RCC 7860 (cell line): ENCODE measurements at places on chromosomes 12 and 14.

GRCh38 chr14:34053666-34054065 lies 102.8 kb upstream of the EGLN3 start:
- peak; percentile 32 for DNase-seq

- DNase-seq: no peak
Observed at GRCh38 chr12:95004610-95005009, 1.1 kb upstream of the NDUFA12 start.

DNA sequence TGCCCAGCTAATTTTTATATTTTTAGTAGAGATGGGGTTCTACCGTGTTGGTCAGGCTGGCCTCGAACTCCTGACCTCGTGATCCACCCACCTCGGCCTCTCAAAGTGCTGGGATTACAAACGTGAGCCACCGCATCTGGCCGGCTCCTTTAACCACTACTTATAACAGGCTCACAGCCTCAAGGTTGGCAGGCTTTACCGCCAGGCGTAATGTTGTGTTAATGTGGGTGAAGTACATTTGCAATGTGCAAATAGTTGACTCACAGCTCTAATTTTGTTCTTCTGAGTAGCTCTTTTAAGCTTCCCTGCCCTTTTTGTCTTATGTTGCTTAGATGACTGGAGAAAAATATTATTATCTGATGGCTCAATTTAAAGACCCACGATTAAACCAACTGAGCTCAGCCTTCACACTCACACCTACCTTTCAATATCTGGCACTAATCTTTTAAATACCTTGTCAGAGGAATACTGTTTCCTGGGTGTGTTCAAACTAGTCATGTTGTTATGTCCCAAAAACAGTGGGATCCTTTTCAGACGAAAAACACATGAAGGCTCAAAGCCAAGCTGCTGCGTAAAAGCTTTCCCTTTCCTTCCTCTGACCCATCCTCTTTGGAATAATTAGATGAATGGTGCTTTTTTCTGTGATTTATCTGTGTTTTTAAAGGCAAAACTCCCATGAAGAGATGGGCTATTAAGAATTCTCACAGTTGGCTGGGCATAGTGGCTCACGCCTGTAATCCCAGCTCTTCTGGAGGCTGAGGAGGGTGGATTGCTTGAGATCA lies 57.2 kb upstream of the USP44 start:
- peak; percentile 60 for DNase-seq

DNA sequence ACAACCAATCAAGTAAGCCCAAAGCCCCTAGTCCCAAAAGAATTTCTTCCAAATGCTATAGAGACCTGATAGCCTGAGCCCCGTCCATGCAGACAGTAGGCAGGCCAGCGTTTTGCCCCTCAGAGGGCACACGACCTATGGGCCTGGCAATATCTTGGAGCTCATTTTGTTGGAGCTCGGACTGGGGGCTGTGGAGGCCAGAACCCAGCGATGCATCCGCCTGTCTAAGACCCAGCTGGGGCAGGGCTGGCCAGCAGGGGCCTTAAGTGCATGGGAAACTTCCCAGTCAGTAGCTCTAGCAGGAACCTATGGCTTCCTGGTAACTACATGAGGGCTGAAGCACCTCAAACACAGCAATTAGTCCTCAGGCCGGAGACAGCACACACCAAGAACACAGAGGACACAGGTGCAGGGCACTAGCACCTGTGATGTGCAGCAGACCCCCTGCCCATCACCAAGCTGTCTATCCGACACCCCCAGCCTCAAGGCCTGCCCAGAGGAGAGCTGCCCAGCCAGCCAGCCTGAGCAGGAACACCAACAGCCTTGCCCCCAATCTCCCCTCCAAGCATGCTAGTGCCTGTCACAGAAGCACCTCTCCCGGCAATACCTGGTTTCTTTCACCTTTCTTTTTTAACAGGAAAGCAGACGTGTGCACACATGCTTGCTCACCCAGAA lies 50.8 kb downstream of the ARL6IP4 start:
- DNase-seq: no peak

DNA sequence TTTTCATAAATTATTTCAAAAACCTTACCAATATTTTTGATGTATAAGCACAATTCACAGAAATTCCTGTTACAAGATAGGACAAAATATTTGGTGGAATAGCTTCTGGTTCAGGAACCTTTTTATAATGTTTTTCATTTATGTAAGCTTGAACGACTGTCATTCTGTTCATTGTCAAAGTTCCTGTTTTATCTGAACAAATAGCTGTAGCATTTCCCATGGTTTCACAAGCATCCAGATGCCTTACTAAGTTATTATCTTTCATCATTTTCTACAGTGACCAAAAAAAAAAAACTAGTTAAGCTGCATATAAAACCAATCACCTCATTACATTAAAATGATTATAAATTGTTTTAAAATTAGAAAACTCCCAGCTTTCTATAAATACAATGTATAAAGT lies 87.1 kb downstream of the ATP2B1 start:
- no peak for DNase-seq

- DNase-seq: no peak
Observed at GRCh38 chr14:93012951-93013719, 90.2 kb downstream of the CHGA start.

DNA sequence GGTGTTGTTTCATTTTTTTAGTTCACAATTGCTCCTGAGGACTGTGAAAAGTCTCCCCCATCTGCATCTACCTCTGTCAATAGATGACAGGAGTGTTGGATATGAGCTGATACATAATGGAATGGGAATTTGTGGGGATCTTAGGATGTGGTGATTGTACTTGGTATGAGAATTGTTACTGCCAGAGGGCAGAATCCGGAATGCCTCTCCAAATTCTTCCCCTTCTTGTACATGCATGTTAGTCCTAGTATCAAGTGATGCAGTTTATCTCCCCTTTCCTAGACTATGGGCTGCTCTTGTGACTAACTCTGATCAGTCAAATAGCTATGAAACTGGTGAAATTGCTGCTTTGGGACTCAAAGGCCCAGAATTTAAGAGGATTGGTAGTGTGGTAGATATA lies 24.8 kb upstream of the NOVA1 start:
- DNase-seq: no peak

DNA sequence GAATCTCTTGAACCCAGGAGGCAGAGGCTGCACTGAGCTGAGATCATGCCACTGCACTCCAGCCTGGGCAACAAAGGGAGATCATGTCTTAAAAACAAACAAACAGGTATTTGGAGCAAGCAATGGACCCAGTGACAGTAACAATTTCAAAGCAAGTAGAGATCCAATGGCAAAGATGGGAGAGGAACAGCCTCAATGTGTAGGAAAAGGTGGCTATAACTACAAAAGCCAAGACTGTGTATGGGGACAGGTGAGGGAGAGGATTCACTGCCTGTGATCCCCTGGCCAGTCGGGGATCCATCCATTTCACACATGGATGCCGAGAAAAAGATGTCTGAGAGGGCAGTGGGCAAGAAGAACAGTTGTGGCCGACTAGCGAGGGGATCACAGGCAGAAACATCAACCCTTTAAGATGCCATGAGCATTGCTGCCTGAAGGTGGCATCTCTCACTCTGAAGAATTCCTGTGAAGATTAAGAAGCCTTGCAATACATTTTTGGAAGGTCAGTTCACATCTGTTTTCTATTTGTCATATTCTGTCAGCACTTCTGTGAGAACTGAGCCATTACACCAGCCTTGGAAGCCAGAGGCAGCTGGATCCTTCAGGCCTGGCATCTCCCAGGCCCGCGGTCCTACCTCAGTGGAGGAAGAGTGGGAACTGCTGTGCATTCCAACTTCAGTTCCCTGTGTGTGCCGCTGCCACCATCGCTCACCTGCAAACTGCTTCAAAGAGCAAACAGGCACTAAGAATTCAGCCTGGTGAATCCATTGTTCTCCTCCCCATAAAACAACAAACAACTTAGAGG lies 54.5 kb upstream of the FRS2 start:
- DNase-seq: no peak

DNA sequence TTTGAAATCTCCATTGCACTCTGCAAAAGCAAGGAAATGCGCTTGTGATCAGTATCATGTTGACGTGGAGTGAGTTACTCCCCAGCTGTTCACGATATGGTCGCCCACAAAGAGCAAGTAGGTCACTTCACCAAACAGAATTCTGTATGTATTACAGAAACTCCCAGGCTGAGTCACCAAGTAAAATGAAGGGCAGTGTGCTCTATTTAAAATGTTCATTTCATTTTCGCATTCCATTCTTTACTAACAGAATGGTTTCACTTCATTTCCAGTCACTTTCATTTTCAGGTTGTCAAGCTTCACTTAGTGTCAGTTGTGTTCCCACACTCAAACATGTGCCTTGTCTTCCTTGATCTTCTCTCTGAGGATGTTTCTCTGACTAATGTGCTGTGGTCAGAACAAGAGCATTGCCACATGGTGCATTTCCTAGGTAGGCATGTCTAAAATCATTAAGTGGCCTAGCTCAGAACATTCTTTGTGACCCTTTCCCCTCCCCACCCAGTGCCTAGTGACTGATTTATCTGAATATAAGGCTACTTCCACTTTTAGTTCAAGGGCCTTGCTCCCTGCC lies 391.2 kb downstream of the RAD51B start:
- peak; percentile 98 for DNase-seq

DNA sequence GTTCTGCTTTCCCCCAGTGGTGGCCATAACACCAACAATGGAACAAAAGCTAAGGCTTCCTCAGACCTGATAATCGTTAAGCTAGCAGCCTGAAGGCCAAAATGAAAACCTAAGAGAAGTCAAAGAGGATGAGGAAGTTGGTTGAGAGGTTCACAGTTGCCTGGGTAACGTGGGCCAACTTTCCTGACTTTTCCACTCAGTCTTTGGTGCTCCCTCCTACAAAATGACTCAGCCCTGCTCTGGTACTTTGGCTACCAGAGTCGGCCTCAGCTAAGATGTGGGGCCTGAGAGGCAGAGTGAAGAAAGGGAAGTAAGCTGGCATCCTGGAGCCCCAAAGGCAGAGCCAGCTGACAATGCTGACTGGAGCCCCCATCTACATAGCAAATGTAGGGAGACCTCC lies 14.9 kb upstream of the FKBP11 start:
- DNase-seq: no peak

DNA sequence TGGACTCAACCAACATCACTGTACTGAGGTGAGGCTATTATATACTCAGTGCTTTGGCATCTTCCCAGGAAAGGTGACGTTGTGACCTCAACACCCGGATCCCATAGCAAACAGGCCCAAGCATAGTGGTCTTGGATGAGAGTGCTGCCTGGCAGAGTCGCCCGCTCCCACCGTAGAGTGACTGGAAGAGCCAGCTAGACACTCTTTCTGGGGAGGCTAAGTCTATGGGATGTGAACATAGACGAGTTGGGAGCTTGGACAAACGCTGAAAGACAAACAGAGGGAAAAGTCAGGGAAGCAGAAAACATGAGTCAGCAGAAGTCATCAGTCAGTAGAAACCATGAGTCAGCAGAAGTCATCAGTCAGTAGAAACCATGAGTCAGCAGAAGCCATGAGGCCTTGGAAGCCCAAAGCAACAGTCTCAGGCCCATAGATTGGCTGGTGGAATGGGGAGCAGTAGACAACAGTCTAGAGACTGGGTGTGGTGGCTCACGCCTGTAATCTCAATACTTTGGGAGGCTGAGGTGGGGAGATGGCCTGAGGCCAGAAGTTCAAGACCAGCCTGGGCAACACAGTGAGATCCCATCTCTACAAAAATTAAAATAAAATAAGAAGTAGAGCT lies 66.4 kb upstream of the MAP1LC3B2 start:
- DNase-seq: peak; percentile 83

DNA sequence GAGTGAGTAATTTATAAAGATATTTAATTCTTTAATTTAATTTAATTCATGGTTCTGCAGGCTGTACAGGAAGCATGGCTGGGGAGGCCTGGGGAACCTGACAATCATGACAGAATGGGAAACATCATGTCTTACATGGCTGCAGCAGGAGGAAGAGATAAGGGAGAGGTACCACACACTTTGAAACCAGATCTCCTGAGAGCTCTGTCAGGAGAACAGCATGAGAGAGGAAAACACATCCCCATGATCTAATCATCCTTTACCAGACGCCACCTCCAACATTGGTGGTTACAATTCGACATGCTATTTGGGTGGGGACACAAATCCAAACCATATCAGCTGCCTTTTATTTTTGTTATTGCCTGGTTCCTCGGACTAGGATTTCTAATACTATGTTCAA lies 928.6 kb downstream of the TMEM121 start:
- no peak for DNase-seq

DNA sequence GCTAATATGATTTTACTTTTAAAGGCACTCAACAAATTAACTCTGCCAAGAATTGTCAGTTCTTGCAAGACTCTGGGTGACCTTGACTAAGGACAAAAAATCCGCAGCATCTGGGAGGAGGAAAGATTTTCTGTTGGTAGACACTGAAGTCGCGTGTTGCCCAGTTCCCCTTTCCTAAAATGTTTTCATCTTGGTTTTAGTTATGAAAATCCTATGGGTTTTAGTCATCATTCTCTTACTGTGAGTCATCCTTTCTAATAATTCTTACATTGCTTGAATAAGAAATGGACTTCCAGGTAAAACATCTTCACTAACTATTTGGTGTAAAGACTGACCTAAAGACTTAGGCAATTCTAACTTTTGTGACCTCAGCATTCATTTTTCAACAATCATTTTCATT lies 9.1 kb downstream of the GSG1 start:
- DNase-seq: peak; percentile 12

DNA sequence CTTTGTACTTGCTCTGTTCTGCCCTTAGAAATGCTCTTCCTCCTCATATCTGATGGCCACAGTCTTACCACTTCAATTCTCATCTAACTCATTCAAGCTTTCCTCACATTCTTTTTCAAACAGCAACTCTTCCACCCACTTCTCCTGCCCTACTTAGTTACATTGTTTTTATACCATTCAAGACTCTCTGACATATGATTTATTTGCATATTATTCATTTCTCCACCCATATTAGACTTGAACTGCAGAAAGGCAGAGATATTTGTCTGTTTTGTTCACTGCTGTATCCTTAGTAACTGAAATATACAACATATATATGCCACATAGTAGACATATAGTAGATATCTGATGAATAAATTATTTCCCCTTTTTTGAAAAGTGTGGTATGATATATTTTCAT lies 95.5 kb upstream of the DCN start:
- DNase-seq: no peak

DNA sequence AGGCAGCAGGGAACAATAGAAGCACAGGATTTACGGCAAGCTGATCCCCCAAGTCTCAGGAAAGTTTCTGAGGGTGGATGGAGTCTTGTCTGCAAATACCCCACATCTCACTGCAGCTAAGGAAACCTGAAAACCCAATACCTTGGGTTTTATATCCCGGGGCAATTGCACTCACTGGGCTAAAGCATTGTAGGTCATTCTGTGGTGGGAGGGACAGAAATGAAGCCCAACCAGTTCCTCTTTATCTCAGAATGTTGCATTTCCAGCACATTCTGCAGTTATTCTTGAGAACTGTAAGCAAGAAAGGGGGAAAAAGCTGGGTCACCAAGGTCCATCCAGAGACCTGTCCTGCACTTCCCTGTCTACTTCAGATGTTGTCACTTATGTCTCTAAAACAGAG lies 39.8 kb downstream of the C12orf42 start:
- DNase-seq: no peak

GRCh38 chr12:92138144-92138543 lies 7.5 kb downstream of the BTG1 start:
- no peak for DNase-seq

- no peak for DNase-seq
Observed at GRCh38 chr12:107525719-107526554, 159.7 kb upstream of the PWP1 start.

- no peak for DNase-seq
Observed at GRCh38 chr12:31117203-31118011, 43.7 kb downstream of the DDX11 start.

GRCh38 chr14:100004392-100004791 lies 60.8 kb upstream of the EVL start:
- DNase-seq: no peak

- peak; percentile 72 for DNase-seq
Observed at GRCh38 chr14:38342803-38343202, 86.9 kb upstream of the CLEC14A start.
